ENCODE measurements at places on chromosomes 13 and 19.

DNA sequence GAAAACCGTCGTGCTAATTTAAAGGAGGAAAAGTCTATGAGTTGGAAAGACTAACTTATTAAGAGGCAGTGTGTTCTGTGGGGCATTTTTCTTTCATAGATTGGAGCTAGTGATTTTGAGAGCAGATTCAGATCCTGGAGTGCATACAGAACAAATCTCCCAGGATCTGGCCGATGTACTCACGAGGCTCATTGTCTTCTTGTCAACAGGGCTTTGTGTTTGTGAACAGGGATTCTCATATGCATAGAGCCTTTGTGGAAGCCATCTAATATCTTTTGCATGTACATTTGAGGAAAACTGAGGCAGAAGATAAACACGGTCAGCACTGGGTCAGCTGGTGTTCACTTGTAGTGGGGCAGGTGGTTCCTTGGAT is 482.9 kb upstream of the TSHZ3 start:
- DNase-seq: no peak

GRCh38 chr19:48085904-48086864 is 24.4 kb downstream of the PLA2G4C start:
- DNase-seq: no peak

- no peak for DNase-seq
These were observed 61.0 kb upstream of the ADGRE5 start for GRCh38 chr19:14320253-14320652.

- DNase-seq: no peak
These were observed 181.8 kb downstream of the TBC1D4 start for GRCh38 chr13:75299913-75300862.

DNA sequence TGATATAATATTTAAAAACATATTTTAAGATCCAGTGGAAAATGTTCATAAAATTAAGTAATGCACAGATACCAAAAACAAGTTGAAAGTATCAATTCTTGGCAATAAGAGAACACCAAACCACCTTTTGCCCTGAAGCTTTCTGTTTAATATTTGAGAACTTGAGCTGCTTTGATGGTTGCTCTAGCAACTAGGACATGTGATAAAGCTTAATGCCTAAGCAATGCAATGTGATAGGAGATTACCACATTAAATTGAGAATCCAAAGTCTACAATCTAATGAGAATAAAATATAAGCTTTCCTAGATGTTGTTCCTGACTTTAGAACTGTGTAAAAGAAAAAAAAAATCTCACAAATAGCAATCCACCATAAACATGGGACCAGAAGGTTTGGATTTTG is 1367.5 kb upstream of the PCDH9 start:
- DNase-seq: no peak

GRCh38 chr19:42345191-42345812 is 19.9 kb downstream of the MEGF8 start:
- no peak for DNase-seq

DNA sequence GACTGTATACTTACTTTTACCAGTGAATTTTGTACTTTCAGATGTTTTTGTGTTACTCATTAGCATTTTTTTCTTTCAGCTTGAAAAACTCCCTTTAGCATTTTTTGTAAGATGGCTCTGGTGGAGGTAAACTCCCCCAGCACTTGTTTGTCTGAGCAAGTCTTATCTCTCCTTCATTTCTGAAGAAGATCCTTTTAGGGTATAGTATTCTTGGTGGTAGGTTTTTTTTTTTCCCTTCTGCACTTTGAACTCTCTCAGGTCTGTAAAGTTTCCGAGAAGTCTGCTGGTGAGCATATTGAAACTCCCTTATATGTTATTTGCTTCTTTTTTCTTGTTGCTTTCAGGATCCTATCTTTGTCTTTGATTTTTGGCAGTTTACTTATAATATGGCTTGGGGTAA is 35.1 kb downstream of the IGFL3 start:
- DNase-seq: no peak

- no peak for DNase-seq
These were observed 1.3 kb upstream of the CCNE1 start for GRCh38 chr19:29810504-29810871.

DNA sequence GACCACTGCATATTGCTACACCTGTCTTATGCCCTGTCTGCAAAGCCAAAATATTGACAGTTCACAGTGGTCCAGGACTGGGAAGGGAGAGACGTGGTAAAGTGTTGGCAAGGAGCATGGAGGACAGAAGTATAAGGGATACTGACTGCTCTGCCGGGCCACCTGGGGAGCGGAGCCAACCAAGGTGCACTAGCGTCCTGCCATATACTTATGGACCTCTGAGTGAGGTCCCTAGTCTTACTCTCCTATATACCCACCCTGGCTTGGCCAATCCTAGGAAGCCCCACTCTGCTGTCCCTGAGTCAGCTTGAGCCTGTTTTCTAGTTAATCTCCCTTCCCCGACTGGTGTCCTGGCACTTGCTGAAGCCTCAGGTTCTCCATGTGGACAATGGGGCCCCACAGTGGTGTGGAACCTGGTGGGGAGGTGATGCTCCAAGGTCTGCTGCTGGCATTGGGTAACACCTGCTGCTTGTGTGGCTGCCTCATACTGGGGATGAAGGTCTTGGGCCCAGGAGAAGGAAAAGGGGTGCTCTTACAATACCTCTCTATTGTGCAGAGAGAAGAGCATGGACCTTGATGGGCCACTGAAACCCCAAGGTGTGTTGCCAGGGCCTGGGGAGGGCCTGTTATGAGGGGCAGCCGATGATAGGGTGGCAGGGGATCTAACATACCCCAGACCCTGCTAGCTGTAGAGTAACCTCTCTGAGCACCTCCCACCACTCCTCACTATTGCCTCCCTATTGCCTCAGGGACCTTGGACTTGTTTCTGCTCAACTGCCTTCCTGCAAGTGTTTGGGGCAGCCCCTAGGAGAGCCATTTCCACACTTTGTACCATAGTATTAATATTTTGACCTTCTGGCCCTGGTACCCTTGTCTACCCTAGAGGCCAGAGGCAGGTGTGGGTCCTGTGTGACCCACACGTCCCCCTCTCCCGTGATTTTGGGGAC is 6.7 kb upstream of the TRIM28 start:
- DNase-seq: no peak

- DNase-seq: no peak
These were observed 126.8 kb upstream of the CACNA1A start for GRCh38 chr19:13633109-13633508.

- no peak for DNase-seq
These were observed 24.2 kb downstream of the MIPEP start for GRCh38 chr13:23865026-23865425.

- no peak for DNase-seq
These were observed 29.7 kb upstream of the MIER2 start for GRCh38 chr19:374183-374885.

- no peak for DNase-seq
These were observed 106.1 kb downstream of the IRS2 start for GRCh38 chr13:109680288-109680687.

- DNase-seq: no peak
These were observed 95.1 kb downstream of the DCT start for GRCh38 chr13:94384231-94384905.

DNA sequence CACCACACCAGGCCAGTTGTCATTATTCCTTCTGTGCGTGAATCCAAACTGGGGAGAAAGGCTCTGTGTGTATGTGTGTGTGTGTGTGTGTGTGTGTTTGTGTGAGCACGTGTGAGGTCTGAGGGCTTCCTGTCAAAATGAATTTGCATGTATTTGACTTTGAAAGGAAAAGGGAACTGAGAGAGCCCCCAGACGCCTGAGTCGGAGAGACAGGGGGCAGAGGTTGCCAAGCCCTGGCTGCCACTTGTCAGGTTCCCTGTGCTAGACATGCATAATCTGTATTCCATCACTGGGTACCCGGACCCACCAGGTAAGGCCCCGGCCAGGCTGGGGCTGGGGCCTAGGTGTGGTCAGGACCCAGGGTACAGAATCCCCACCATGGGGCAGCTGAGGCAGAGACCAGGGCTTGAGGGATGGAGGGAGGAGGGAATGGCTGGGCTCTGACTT is at the start of gene CLEC17A:
Gene CLEC17A, plus strand, starts transcription at position 191 of the 447 bp plus-strand sequence. Its CDS starts 77 bp downstream, at position 268.
- DNase-seq: no peak

DNA sequence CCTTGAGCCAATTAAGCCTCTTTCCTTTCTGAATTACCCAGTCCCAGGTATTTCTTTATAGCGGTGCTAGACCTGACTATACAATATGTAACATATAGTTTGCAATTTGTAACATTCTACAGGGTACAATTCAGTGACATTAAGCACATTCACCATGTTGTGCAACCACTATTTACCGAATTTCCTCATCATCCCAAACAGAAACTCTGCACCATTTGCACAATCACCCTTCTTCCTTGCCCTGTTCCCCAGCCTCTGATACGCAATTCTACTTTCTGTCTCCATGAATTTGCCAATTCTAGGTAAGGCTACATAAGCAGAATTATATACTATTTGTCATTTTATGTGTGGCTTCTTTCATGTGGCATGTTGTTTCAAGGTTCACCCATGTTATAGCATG is 13.7 kb upstream of the SIGLEC10 start:
- no peak for DNase-seq

- no peak for DNase-seq
These were observed 25.6 kb downstream of the IPO5 start for GRCh38 chr13:97979051-97979450.

- no peak for DNase-seq
These were observed 545.2 kb downstream of the GPC6 start for GRCh38 chr13:93771782-93772181.

- DNase-seq: no peak
These were observed 16.9 kb downstream of the MCF2L start for GRCh38 chr13:112985803-112986408.

DNA sequence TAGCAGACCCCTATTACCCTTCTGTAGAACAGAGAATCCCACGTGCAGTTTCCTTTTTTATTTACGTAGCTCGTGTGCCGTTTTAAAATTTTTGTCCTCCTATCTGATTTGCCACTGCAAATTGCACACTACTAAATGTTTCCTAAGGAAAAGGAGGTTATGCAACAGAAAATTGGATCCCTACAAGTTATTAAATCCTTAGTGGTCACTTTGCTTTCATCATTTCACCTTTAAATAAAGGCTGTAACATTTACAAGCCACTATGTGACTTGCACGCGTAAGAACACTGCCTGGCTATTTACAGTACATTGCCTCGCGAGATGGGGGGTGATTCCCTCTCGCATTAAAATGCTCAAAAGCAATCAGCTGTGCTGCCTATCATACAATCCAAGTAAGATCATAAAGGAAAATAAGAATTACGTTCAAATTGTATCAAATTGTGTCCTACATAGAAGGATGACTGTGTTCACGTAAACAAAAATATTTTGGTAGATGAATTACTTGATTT is 525.6 kb downstream of the SUCLA2 start:
- no peak for DNase-seq

- DNase-seq: no peak
These were observed 674 bp upstream of the FBXL12 start for GRCh38 chr19:9819596-9819909.

GRCh38 chr19:2080336-2080988 is 15.7 kb downstream of the MOB3A start:
- DNase-seq: no peak

- DNase-seq: no peak
These were observed 85.0 kb downstream of the GGACT start for GRCh38 chr13:100503622-100504021.

DNA sequence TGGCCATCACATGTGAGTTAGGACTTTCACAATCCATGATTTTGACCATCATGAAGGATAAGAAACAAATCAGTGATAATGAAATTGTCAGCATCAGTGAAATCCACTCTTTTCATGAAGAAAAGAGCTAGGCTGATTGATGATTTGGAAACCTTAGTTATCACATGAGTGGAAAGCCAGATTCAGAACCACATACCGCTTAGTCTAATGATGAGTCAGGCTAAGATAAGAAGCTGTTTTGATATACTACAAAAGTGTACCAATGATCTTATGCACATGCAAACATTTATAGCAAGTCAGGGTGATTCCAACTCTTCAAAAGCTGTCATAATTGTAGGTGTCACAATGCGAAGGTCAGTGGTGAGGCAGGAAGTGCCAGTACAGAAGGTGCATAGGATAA is 519.3 kb downstream of the GPC6 start:
- DNase-seq: no peak

All from islet precursor cell (in vitro differentiated cells).